ENCODE measurements at places on chromosomes 2 and 18. TPM values are rescaled to one million over a fixed set of nuclear protein-coding genes. Genes with fewer than 3 reads are reported as not detected.

HOXD9 gene
- total RNA-seq, result 7.9 TPM

OSBPL6 gene
- 2.5 TPM for total RNA-seq

- no peak for DNase-seq
These were observed 107.4 kb downstream of the ARL6IP6 start for GRCh38 chr2:152825834-152826233.

- no peak for DNase-seq
These were observed 124.8 kb upstream of the RMDN2 start for GRCh38 chr2:37800176-37800858.

DNA sequence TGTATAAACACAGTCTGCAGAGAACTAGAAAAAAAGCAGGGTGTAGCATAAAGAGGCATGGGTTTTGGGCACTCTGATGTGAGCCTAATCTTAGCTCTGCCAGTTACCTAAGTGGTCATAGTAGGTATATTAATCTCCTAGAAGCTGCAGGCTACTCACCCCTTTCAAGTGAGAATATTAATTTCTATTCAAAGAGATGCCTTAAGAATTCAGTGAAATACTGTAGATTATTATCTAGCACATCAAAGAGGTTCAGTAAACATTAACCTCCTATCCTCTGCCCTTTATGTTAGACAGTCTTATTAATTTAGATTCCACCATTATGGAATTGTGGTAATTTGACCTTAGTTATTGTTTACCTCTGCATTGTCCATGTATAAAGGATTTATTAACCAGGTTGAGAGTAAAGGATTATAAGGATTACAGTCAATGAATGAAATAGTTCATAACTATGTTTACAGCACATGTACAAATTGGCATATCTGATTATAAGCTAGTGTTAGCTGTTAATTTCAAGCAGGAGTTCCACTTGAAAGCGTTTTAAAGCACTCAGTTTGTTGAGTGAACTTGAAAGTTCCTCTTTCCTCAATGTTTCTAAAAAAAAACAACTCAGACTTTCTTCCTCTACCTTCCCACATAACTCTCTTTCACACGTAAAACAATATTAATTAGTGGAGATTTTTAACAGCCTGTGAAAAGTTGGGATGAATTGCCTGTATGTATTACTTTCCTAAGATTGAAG is 150.6 kb upstream of the EPC2 start:
- DNase-seq, result no peak

NCKAP5 gene
- total RNA-seq, result 2.1 TPM

GRCh38 chr18:55795101-55795669 is 207.2 kb upstream of the TCF4 start:
- no peak for DNase-seq

- no peak for DNase-seq
These were observed 107.3 kb downstream of the CABYR start for GRCh38 chr18:24246143-24246542.

DNA sequence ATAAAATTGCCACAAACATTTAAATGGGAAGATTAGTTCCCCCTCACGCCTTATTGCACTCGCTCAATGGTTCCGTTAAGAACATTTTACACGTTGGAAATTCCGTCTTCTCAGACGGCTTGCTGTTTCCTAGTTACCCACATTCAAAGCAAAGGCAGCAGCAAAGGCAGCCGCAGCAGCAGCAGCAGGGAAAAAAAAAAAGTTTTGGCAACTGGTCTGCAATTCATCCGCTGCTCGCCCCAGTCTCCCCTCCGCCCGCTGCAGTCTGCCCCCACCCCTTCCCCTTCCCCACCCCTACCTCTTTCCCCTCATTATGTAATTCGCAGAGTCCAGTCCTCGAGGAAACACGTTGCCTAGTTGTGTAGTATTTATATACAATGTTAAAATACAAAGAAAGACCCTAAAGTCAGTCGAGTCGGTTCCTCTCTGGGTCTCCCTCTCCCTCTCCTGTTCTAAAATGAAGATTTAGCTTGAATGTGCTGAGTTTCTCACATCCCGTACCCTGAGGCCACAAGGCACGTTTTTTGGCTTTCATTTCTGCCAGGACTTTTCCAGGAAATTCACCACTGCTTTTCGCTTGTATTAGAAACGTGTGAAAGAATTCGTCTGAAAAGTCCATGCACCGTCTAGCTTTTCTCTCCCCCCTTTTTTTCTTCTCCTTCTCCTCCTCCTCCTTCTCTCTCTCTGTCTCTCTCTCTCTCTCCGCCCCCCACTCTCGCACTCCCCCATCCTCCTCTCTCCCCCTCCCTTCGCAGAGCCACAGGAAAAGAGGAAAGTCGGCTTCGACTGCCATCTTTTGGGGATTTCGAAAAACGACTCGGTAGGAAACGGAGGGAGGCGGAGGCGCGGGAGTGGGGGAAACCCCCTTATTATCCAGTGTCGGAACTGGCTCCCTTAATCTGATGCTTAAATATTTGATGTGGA is 140.0 kb downstream of the MEIS1 start:
- DNase-seq, result peak; percentile 89

PID1 gene
- 33.8 TPM for total RNA-seq

- no peak for DNase-seq
These were observed 55.5 kb upstream of the RAB6D start for GRCh38 chr2:131419441-131419840.

Measured in posterior vena cava (tissue), 2 donors.